Bone marrow (tissue), 2 donors: ENCODE measurements at places on chromosomes 7 and 10.
A peak's percentile ranks its signal among the peaks of the same experiment; 100 is the strongest.

- no peak for DNase-seq
These were observed 145.7 kb downstream of the MAPK8 start for GRCh38 chr10:48451969-48452878.

DNA sequence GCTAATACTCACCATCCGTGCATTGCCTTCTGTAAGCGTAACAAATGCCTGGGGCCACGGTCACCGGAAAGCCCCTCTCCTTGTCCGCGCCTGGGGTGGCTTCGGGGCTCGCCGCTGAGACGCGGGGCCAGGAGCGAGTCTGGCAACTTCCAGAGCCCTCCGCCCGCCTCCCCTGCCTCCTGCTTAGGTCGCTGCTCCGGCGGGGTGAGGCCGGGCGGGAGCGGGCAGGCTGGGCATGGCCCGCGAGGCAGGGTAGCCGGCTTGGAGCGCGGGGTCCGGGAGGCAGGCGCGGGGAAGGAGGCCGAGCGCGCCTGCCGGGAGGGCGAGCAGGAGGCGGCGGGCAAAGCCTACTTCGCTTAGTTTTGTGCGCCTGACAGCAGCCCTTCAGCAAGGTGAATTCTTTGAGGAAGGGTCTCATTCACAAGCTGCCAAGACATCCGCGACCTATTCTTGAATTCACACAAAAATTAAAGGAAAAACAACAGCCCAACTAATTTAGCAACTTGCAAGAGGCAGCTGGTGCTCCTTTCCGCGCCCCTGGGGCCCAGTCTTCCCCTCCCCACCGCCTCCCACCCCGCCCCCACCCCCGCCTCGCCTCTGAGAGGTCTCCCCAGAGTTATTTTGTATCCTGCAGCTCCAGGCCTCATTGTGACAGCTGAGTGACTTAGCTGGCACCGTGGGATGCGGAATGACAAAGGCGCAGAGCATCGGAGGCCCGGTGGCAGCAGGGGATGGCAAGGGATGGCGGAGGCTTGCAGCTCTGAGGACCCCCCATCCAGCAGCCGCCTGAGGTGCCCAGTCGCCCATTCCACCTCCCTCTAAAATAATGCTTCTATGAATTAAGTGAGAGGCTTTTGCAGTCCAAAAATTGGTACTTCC is 12.8 kb upstream of the KAT6B start:
- no peak for DNase-seq

DNA sequence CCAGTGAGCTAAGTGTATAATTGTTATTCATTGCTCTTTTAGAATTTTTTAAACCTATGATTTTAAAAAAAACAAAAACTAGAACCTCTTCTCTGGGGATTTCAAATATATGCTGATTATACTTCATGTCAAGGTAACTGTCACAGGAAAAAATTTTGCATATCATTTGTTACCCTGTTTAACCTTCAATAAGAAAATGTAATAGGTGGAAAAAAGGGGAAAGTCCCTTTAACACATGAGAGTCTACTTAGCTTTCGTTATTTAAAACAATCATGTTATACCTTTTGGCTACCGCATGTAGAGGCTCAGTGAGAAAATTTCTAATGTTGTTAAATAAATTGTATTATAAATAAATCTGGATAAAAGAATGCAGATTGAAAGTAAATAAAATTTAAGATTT is 190.1 kb upstream of the AKR1E2 start:
- no peak for DNase-seq

DNA sequence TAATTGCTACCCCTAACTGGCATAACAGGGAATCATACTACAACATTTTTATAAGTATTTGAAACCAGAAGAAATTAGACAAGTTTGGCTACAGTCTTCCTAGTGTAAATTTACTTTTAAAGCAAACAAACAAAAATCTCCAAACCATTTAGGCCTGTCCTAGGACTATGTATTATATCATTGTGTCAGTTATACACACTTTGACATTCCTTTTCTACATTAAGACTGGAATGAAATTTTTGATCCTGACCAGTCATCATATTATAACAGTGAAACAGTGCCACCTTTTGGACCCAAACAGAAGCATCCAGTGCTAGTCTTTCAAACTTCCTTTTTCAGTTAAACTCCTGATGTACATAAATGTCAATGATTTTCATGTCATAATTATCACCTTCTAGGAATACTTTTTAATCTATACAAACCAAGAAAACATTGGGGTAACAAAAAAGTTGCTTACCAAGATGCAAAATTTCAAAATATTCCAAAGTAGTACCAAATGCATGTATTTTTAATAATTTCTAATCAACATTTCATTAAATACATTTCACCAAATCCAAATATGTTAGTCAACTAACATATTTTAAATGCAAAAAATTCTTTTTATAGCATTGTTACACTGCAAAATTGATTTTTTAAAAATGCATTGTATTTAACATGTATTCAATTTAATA is 75.7 kb downstream of the IMMP2L start:
- DNase-seq, result no peak

- no peak for DNase-seq
These were observed 70.8 kb downstream of the LRRC17 start for GRCh38 chr7:102983602-102984001.

DNA sequence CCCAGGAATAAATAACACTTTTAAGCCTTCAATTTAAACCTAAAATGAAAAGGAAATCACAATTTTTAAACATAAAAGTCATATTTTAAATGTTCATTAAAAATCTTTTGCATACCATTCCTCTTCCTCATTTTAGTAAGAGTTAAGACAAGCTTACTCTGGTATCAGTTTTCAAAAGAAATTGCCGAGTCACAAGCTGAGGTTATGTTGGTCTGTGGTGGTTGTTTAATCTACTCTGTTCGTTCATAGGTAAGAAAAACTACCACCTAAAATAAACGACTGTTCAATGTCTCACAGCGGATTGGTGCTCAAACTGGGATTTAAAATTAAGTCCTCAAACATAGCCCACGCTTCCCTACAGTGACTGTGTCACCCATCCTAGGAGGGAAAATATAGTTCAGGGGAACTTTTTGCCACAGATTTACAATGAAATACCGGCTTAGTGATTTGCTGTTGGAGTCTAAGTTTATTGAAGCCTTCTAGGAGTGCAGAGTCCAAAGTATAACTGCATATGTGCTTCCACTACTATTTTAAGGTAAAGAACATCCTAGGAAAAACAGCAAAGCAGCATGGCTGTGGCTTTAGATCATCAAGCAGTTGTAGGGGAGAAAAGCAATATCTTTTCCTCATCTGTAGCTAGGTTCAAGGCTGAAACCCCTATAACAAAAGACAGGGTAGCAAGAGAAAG is 61.1 kb downstream of the GNAT3 start:
- peak; percentile 42 for DNase-seq

GRCh38 chr7:77208416-77208815 is 8.8 kb upstream of the FGL2 start:
- no peak for DNase-seq

GRCh38 chr10:95290461-95291364 is at the start of gene PDLIM1:
Gene PDLIM1 (minus strand): TSS chr10:95291003. CDS start chr10:95290915, 88 bp downstream.
- peak; percentile 72 for DNase-seq

DNA sequence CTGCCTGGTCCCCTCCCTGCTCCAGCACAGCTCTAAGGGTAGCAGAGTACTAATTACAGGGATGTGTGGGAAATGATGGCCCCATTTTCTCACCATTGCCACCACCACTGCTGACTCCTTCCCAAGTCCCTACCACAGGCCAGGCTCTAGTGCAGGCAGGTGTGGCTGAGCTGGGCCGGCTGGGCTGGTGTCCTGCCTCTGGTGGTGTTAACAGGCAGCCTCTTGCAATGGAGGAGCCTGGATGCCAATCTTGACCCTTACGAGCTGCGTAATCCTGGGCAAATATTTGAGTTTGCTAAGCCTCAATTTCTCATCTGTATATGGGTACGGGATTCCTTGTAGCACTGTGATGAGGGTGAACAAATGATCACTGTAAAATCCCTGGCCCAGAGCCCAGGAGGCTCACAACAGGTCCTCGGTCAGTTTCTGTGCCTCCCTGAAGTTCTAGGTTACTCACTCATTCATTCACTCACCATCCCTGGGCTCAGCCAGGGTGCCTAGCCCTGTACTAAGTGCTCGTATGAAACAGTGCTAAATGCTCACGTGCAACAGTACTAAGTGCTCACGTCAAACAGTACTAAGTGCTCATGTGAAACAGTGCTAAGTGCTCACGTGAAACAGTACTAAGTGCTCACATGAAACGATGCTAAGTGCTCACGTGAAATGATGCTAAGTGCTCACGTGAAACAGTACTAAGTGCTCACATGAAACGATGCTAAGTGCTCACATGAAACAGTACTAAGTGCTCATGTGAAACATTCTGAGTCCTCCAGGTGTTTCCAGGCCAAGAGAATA is 2.3 kb upstream of the FZD9 start:
- no peak for DNase-seq

DNA sequence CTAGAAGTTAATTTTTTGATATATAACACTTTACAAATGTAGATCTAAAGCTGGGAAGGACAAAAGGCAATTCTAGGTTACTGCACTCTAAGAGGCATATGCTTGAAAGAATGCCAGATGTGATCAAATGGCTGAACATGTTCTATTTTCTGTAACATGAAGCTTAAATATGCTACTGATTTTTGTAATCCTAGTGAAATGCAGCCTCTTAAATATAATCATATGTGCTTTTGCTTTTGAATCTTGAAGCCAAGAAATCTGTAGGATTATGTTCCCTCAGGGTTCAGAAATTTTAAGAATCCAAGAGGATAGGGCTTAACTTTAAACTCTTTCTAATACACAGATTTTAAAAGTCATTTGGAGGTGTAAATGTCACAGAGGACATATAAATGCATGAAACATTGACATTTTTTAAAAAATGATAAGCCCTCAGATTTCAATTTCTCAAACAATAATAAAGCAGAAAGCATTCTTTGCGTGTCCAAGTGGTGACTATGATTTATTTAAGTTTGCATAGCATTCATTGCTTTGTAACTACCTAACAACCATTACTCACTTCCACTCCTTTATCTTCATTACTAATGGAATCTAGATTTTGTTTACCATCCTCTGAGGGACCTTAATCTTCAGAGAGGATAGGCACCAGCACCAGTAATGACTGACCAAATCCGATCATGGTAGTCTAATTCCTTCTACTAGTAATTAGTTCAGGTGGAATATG is 170.4 kb downstream of the MAGI2 start:
- no peak for DNase-seq

- no peak for DNase-seq
These were observed 67.0 kb upstream of the PLXNA4 start for GRCh38 chr7:132643302-132643701.

DNA sequence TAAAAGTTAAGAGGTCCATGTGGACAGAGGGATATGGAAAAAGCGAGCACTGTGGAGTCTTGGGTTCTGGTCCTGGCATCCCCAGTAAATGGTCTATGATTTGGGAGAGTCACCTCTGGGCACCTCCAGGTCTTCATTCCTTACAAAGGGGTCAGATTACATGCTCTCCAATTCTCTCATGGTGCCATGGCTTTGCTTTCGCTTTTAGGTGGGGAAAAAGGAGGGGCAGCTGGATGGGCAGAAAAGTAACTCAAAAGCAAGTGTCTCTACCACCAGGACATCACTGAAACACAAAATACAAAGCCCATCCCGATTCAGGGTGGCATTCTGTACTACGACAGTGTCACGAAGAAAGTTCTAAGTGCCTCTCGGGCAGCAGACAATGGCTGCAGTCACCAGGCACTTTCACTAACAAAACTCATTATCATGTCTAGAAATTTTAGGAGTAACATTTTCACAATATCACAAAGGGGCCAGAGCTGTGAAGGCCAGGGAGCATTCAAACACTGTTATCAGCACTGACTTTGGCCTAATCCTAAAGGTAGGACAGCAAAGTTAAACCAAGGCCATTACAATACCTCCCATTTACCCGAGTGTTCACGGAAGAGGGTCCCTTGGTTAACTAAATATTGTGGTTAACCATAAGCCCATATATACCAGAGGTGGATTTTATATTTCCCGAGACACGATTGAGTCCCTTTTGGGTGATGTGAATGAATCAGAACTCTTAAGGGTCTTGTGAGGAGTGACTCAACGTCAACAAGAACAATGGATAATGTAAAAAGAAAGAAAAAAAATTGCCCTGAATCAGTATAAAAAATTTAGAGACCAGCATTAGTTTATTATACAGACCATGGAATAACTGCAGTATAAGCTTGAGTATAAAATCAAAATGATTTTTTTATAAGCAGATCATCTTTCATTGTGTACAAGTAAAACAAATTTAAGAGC is 2.5 kb downstream of the PSAP start:
- no peak for DNase-seq

- no peak for DNase-seq
These were observed 1239.2 kb downstream of the REEP3 start for GRCh38 chr10:64760371-64760770.

DNA sequence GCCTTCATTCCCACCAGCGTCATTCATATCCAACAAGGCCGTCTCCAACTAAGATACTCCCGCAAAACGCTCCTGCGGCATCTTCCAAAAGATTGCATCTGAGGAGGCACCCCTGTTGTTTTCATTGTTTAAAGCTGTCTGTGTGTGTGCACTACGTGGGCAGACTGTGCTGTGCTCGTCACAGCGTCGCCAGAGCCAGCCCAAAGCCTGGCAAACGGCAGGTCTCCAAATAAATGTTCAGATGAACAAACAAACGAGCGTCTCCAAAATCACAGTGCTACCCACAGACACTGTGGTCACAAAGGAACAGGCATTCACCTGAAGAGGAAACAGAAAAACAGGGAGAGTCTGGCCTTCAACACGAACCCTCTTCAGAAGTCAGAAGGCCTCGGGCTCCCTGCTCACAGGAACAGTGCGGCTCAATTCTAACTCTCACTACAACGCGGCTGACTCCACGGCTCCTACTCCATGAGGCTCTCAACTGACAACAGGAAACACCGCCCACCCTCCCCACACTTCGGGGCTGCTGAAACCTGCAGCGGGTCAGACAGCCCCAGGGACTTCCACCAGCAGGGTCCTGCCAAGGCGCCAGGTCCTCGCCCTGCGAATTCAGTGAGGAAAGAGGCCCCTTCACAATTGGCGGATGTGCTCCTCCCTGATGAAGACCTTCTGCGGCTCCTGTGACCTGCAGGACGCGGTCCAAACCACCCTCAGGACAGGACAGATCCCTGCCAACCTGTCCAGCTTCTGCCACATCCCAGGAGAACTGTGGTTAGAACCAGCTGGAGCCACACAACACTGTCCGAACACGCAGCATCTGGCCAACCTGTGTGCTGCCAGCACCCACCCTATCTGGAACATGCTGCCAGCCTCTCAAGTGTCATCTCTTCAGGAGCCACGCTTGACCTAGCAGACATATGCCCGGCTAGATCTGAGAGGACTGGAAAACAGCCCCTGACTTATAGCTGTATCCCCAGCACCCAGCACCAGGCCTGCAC is 36.1 kb downstream of the MAD1L1 start:
- DNase-seq, result no peak
